ENCODE measurements at places on chromosomes 12 and 14.

GRCh38 chr12:22821985-22822384 is 197.0 kb downstream of the ETNK1 start:
- no peak for DNase-seq

- DNase-seq = no peak
Observed at GRCh38 chr14:70701610-70702009, 59.9 kb downstream of the TTC9 start.

- DNase-seq = no peak
Observed at GRCh38 chr12:90945070-90945649, 9.8 kb downstream of the CCER1 start.

GRCh38 chr14:101007765-101008164 is 104.2 kb upstream of the RTL1 start:
- DNase-seq = no peak

GRCh38 chr14:67806246-67806645 is 10.1 kb downstream of the ZFYVE26 start:
- DNase-seq = no peak

- no peak for DNase-seq
Observed at GRCh38 chr14:104553166-104554087, 26.1 kb upstream of the C14orf180 start.

- DNase-seq = peak; percentile 46
Observed at GRCh38 chr14:75279153-75279762, 630 bp downstream of the FOS start.

DNA sequence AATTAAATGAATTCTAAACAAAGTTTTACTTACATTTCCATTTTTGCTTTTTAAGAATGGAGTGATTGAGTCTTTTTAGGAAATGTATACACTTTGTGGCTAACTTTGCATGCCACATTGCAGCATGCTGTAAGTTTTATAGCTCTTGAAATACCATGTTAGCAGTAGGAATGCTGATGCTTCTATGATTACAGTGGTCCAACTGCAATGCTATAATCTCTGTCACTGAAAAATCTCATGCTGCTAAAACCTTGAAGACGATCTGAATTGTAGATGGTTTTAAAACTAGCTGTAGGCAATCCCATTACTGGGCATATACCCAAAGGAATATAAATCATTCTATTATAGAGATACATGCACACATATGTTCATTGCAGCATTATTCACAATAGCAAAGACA is 127.6 kb downstream of the WIF1 start:
- no peak for DNase-seq

DNA sequence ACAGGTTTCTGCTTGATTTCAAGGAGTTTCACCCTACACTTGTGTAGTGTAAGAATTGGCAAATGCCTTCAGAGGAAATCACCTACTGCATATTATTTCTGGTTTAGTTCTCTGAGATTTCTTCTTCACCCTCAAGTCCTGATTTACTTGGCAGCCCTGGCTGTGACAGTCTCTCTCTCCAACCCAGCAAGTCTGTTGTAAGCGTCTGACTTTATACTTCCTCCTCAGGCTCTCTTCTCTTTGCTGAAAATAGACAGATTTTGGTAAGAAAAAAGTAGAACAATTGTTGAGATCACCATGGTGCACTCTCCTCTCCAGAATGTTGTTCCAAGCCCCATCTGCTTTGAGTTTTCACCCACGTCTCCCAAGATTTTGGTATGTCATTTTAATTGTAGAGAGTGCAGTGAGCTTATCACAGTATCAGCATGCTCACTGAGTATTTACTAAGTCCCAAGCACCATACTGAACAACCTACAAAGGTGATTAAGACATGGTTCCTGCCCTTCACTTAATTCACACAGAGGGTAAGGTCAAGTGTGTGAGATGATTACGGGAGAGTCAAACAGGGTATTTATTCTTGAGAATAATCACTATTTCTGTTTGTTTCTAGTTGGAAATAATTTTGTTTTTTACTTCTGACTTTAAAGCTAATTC is 148.7 kb downstream of the MDGA2 start:
- DNase-seq = no peak

GRCh38 chr12:67025543-67026114 is 243.5 kb upstream of the CAND1 start:
- DNase-seq = peak; percentile 13

DNA sequence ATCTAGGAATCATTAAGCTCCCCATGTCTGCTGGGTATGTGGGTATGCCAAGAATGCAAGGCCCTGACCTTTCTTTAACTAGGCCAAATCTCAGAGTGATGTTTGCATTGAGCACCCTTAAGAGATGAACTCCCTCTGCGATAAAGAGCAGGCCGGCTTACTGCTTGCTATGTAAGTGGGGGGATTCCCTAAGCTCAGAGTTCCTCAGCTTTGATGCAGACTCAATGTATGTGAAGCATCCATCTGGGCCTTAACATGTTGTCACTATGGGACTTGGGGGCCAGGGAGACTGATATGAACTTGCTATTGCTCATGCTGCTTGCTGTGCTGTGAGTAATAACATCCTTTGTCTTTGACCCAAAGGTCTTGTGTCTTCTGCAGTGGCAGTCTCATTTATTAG is 149.7 kb downstream of the C12orf75 start:
- no peak for DNase-seq

- no peak for DNase-seq
Observed at GRCh38 chr12:45122768-45123380, 72.0 kb upstream of the DBX2 start.

DNA sequence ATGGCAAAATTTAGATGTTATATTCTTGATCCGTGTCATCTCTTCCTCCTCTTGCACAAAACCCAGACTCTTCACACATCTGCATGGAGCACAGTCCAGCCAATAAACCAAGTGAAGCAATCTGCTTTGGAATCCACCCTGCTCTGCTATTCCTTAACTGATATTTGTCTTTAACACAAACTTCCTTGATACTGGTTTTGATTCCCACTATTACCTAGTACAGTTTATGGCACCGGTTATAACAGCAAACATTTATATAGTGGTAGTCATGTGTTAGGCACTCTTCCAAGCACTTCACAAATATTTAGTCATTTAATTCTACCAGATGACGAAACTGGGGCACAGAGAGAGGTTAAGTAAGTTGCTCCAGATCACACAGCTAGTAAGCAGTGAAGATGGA is 12.5 kb downstream of the STYK1 start:
- DNase-seq = no peak

- DNase-seq = no peak
Observed at GRCh38 chr14:96702831-96703230, 94.4 kb upstream of the VRK1 start.

DNA sequence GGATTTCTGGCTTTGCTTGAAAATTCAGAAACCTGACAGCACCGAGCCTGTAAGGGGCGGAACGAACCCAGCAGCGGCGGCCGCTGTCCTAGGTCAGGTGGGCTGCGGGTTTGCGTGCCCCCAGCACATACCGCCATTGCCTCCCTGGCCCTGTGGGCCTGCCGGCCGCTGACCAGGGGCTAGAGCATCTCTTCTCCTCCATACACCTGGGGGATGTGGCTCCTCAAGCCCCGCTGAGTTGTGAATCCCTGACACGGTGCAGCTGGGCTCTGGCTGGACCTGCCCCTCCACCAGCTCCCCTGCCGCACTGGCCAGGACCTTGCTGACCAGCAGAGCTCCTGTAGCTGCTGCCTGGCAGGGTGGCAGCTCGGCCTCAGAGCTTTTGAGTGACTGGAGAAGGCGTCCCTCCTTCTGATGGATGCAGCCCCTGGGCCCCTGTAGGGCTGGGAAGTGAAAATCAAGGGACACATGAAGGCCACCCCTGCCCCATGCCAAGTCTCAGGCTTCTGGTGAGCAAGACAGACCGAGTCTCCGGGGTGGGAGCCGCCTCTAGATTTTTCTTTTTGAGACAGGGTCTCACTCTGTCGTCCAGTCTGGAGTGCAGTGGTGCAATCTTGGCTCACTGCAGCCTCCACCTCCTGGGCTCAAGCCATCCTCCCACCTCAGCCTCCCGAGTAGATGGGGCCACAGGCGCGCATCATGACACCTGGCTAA is 184.9 kb upstream of the SFSWAP start:
- DNase-seq = no peak

- no peak for DNase-seq
Observed at GRCh38 chr14:34650786-34651584, 21.0 kb upstream of the SNX6 start.

GRCh38 chr14:96002498-96002884 is 36.7 kb upstream of the C14orf132 start:
- no peak for DNase-seq

- peak; percentile 18 for DNase-seq
Observed at GRCh38 chr14:51093371-51094281, 1.3 kb downstream of the TRIM9 start.

DNA sequence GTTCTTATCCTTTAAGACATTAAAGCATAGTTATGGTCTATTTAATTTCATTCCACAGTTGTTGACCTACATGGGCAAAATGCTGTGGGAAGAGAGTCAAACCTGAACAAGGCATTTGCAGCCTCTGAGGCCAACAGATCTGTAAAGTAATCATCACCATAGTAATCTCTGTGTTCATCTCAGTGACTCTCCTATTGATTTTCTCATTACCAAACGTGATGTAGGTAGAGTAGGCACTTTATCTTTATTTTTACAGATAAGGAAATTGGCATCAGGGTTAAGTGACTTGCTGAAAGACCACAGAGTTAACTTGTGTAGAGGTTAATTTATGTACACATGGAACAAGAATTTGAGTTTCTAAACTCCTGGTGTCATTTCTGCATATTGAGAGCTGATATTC is 203.0 kb downstream of the ESR2 start:
- DNase-seq = no peak

DNA sequence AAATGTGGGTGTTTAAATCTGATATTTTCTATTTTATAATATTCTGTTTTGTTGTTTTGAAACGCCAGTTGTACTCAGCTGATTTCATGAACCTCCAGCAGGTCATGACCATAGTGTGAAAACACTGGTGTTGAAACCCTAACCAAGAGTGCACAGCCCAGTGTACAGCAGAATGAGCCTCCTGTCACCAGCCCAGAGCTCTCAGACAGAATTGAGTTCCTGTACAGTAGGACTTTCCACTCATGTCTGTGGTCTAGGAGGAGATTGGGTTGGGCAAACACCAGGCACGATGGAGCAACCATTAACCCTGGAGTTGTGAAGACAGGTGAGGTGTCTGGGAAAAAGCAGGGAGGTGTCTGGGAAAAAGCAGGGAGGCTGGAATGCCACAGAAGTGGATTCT is 908.8 kb downstream of the VRK1 start:
- no peak for DNase-seq

DNA sequence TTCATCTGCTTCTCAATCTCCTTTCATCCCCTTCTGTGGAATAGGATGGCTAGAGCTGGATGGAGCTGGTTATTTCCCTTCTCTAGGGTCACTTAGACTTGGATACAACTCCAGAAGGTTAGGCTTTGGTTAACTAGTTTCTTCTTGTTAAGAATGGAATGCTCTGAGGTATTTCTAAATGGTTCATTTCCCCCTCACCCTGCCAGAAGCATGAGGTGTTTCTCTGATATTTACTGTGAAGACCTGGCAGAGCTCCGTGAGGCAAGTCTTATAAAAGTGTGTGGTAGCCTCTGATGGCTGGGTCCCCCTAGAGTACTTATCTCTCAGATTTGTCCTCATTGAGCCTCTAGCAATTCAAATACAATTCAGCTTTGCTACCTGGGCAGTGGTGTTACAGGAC is 207.9 kb downstream of the SLC16A7 start:
- DNase-seq = no peak

GRCh38 chr12:24966951-24967564 is 18.2 kb upstream of the BCAT1 start:
- DNase-seq = no peak

- no peak for DNase-seq
Observed at GRCh38 chr12:11545484-11546330, 103.8 kb upstream of the ETV6 start.

DNA sequence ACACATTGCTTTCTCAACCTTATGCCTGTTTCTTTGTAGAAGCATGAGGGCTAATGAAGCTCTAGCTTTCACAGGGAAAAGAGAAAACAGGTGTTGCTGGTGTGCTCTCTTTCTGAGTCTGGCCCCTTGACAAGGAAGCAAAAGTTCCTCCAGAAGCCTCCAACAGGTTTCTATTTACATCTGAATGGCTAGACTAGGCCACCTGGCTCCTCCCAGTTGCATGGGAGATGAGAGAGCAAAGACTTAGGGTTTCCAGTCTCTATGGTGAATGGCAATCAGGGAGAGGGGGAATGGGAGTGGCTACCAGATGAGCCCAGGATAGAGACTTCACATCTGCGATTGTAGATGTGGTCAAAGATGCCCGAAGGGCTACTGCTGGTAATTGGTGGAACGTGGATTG is 138.1 kb upstream of the PLXNC1 start:
- no peak for DNase-seq

DNA sequence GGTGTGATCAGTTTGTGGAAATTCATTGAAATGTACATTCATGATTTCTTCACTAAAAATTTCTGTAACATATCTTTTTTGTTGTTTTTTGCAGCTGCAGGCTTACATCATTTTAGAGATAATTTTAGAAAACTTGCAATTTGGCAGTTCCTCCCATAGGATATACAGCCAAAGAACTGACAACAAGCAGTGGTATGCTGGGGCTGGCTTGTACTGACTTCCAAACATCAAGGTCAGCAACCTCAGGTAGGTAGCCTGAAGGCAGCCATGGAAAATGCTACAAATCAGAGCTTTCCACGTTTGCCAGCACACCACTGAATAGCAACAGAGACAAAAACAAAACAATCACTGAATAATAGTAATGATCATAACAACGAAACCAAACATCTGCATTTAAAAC is 21.2 kb downstream of the TRIM9 start:
- no peak for DNase-seq

GRCh38 chr12:1078002-1078401 is 87.0 kb downstream of the ERC1 start:
- DNase-seq = no peak

DNA sequence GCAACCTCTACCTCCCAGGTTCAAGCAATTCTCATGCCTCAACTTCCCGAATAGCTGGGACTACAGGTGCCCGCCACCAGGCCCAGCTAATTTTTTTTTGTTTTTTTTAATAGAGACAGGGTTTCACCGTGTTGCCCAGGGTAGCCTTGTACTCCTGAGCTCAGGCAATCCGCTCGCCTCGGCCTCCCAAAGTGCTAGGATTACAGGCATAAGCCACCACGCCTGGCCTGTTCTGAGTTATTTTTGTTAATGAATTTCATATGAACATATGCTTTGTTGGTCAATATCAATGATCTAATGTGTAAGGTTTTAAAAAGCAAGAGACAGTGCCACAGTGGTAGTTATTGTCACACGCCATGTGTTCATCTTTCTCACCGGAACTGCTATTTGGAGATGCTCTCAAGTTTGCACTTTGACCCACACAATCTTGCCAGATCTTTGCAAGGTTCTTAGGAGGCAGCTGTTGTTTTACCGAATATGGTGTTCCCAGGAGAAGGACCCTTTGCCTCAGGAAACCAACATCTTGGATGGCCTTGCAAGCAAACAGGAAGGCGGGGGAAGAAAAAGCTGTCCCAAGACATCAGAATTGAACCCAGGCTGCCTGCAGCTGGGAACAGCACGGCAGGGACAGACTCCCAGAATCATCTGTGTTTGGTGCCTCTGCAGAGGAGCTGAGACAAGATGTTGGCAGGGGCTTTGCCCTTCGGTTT is 30.0 kb downstream of the GALNT16 start:
- no peak for DNase-seq

- DNase-seq = no peak
Observed at GRCh38 chr12:54172168-54172567, 16.6 kb downstream of the SMUG1 start.

Data from stimulated activated CD4-positive, alpha-beta T cell treated with anti-CD3 and anti-CD28 coated beads, Interleukin-2, amount 100 ng/mL, for 4 hours (primary cell).